ENCODE measurements at places on chromosomes 13 and 19.

GRCh38 chr19:6720369-6721137, at the start of gene C3:
Gene C3 (minus strand): TSS chr19:6720650. CDS start chr19:6720589, 61 bp downstream.
- DNase-seq = no peak

DNA sequence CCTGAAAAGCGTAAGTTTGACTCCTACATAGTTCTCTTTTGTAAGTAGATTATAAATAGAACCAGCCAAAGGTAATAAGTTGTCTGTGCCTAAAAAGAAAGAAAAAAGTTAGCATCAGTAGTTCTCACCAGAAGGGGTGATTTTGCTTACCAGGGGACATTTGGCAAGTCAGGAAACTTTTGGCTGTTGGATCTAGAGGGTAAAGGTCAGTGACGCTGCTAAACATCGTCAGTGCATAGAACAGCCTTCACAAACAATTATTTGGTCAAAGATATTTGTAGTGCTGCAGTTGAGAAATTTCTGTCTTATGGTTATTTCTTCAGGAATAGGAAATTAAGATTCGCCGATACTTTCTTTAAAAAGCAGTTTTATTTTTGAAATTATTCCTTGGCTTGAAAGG, 2.0 kb downstream of the USPL1 start:
- no peak for DNase-seq

DNA sequence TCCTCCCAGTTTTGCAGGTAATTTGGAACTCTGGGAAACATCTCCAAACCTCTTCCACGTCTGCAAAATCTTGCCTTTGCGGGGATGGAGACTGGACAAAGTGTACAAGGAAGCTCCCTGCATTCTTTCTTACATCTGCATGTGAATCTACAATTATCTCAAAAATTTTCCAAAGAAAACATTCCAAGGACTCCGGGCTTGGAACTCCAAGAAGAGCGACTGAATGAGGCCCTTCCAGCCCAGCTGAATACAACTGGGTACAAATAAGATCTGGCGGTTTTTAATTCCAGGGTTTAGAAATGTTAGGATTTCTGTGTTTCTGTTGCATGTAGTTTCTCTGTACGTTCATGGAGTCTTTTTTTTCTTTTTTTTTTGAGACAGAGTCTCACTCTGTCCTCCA, 28.5 kb downstream of the EXOC3L2 start:
- no peak for DNase-seq

DNA sequence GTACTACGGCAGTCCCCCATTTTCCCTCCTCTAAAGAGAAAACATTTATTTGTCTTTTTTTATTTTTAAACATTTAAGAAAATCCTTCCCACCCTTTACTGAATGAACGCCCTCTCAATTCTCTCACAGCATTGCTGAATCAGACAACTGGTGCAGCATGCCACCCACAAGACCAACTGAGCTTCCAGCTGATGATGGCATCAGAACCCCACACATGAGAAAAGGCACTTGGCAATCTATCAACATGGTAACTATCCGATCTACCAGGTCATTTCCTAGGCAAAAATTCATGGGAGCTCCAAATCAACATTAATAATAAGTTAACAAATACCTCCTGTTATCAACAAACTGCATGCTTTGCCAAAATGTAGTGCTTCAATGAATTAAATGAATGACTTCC, 43.1 kb downstream of the LHFPL6 start:
- no peak for DNase-seq

- no peak for DNase-seq
These were observed 24.7 kb upstream of the USPL1 start for GRCh38 chr13:30593001-30593400.

- peak; percentile 84 for DNase-seq
These were observed 4.7 kb downstream of the SPPL2B start for GRCh38 chr19:2333027-2333806.

DNA sequence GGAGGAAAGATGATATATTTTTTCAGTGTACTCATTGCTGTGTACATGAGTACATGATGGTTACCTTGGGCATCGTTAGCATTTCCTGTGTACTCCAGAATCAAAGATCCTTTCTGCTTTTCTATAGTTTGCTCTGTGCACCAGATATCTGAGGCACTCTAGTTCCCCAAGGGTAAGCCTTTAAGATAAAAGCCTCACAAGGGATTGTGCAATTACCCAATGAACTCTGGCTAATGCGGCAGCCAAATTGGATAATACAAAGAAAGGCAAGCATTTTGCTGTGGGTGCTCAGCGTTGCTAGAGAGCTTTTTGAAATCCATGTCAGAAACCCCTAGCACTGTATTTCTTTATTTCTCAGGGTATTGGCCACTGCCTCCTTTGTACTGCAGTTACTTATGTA, 2.9 kb downstream of the CYSLTR2 start:
- DNase-seq = no peak

DNA sequence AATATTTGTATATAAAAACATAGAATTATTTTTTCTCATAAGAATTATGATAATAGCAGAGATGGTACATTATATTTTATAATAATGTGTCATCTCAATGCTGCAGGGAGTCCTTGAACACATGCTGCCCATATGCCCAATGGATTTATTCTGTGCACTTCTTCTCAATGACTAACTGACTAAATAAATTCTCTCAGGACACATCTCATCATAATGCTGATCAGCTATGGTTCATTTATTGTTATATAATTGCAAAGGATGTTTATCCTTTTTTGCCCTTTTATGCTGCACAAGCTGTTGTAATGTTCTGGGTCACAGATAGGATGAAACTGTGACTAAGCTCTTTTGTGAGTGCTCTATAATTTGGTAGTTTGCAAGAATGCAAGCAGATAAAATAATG, 1273.3 kb upstream of the ATXN8OS start:
- no peak for DNase-seq

GRCh38 chr19:47618771-47619170, 9.8 kb downstream of the BICRA start:
- DNase-seq = no peak

GRCh38 chr19:44525721-44526430, 3.6 kb downstream of the CEACAM20 start:
- DNase-seq = no peak

GRCh38 chr13:81326913-81327312, 986.0 kb upstream of the SPRY2 start:
- DNase-seq = no peak

Measured in glutamatergic neuron (in vitro differentiated cells).